Stimulated activated CD8-positive, alpha-beta memory T cell treated with anti-CD3 and anti-CD28 coated beads, Interleukin-12 subunit alpha, Interleukin-12 subunit beta, amount 100 ng/mL, for 4 hours (primary cell): ENCODE measurements at places on chromosomes 4 and X.

- no peak for DNase-seq
These were observed 5.6 kb upstream of the CT45A1 start for GRCh38 chrX:135707880-135708279.

DNA sequence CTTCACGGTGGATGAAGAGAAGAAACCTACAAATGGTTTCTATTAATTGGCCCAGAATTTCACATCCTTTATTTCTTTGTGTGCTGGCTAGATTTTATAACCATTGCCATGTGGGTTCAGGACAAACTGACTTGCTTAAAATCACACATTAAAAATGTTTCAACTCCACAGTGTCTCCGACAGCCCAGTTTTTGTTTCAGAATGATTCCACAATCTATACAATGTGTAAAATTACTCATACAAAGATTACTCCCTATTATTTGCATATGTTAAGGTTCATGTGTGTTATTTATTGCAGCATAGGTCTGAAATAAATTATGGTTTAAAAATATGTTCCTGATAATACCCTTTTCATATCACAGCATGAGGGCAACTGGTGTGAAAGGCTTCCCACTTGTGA is 20.6 kb downstream of the DCHS2 start:
- DNase-seq, result no peak

DNA sequence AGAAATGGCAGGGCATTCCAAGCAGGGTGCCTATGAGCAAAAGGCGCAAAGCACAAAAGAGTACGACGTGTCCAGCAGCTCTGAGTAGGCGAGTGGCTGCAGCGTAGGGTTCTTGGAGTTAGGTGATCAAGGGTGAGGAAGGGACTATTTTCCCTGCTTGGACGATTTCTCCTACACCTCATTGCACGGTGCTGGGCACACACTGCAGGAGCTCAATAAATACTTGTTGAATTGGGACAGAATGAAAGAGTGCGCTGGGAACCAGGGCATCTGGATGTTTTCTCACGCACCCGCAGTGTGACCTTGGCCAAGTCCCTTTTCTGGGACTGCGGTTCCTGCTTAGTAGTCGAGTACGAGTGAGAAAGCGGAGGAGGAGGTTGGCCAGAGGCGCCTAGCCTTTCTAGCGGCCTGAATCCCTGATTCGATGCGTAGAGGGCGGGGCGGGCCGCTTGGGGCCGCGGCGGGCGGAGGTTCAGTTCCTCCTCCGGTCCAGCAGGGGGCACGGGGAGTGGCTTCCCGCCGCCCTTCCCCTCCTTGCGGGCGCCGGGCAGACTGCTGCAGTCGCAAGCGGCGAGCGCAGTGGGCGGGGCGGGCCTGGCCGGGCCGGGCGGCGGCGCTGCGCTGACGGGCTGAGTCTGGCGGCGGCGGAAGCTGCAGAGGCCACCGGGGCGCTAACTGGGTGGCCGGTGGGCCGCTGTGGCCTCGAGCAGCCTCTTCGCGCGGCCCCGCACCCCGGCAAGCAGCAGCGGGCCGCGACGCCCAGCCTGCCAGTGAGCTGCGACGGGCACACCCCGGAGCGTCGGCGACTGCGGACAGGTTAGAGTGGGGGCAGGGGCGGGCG is at the start of gene FAM199X:
Gene FAM199X, plus strand, starts transcription at position 560 of the 841 bp plus-strand sequence. CDS start 333 bp downstream, outside the sequence.
- peak; percentile 67 for DNase-seq

DNA sequence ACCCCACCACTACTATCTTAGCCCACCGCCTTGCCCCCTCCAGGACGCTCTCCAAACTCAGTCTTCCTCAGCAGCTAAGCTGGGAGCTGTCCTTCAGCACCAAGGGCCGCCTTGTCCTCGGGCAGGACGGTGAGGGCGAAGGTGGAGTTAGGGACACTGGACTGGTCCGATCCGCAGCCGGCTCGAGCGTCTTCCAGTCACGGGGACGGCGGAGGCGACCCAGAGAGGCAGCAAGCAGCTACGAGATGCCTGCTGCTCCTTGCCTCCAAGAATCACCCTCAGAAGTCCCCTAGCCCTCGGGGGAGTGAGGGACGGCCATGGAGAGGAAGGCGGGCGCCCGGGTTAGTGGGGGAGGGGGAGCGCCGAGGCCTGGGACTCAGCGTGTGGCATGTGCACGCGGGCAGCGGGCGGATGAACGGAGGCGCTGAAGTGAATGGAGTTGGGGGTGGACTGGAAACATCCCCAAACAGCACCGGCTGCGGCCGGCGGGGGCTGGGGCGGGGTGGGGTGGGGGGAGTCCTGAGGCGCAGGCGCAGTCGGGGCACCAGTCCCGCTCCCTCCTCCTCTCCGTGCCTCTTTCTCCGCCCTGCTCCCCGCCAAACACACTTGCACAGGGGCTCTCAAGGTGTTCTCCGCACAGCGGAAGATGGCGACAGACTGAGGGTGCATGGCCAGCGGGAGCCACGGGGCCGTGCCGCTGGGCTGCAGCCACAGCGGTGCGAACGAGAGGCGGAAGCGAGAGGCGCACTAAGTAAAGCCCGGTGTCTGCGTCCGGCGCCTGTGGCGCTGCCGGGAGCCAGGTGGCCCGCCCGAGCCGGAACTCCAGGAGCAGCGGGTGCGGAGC is at the start of gene NALF2:
Gene NALF2, plus strand, starts transcription at position 545 of the 844 bp plus-strand sequence. CDS start 957 bp downstream, outside the sequence.
- DNase-seq, result no peak

- no peak for DNase-seq
These were observed 178.4 kb upstream of the GPRIN3 start for GRCh38 chr4:89486042-89486441.

DNA sequence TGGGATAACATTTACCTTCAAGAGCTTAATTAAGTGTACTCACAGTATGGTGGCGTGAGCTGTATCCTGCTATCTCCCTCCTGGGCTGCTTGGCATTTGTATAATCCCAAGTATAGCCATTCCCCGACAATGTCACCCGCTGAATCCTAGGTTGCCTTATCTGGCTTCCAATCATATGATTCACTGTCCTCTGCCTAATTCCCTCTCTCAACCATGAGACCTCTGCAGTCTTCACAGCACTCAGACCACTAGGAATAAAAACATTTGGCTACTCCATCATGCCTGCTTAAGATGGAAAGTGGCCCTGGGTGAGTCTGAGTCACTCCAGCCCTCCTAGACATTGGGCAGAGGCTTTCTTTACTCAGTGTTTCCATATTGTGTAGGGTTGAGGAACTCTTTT is 28.9 kb upstream of the WDFY3 start:
- no peak for DNase-seq

DNA sequence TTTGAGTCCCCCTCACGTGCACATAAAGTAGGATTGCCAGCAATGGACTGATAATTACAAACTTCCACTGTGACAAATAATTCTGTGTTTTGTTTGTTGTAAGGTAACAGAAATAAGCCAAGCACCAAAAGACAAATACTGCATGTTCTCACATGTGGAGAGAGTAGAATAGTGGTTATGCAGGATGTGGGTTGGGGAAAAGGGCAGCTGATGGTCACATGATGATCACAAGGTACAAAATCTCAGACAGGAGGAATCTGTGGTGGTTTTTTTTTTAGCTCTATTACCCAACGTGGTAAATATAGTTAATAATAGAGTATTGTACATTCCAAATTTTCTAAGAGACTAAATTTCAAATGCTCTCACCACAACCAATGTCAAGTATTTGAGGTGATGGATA is 182.3 kb downstream of the BANK1 start:
- DNase-seq, result no peak

GRCh38 chr4:8039290-8039689 is 99.6 kb upstream of the AFAP1 start:
- no peak for DNase-seq

GRCh38 chr4:3873408-3874027 is 107.3 kb downstream of the ADRA2C start:
- no peak for DNase-seq

GRCh38 chr4:55947912-55948725 is 626 bp upstream of the CEP135 start:
- DNase-seq, result no peak

- DNase-seq, result no peak
These were observed 68.8 kb upstream of the BCOR start for GRCh38 chrX:40166582-40166981.

GRCh38 chrX:130280901-130281300 is 12.2 kb upstream of the ZNF280C start:
- no peak for DNase-seq

DNA sequence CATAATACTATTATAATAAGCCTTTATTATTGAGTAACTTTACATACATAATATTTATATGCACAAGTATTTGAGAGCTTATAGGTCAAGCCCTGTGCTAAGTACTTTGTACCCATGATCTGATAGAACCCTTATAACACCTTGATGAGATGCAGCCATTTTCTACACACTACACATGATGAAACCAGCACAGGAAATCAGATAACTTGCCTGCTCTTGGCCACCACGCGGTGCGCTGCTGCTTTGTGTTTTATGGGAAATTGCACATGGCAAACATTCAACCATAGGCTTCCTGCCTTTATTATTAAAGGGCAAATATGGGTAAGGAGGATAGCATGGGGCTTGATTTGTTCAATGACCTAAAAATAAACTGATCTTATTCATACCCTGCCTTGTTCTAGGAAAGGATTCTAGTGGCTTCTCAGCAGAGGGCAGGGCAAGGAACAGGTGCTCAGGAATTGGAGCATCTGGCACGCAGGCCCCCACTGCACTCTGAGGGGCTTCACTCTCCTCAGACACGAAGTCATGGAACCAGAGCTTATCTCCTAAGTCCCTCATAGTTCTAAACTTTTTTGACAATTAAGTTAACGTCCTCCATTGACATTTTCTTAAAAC is 31.6 kb upstream of the NAP1L5 start:
- no peak for DNase-seq

DNA sequence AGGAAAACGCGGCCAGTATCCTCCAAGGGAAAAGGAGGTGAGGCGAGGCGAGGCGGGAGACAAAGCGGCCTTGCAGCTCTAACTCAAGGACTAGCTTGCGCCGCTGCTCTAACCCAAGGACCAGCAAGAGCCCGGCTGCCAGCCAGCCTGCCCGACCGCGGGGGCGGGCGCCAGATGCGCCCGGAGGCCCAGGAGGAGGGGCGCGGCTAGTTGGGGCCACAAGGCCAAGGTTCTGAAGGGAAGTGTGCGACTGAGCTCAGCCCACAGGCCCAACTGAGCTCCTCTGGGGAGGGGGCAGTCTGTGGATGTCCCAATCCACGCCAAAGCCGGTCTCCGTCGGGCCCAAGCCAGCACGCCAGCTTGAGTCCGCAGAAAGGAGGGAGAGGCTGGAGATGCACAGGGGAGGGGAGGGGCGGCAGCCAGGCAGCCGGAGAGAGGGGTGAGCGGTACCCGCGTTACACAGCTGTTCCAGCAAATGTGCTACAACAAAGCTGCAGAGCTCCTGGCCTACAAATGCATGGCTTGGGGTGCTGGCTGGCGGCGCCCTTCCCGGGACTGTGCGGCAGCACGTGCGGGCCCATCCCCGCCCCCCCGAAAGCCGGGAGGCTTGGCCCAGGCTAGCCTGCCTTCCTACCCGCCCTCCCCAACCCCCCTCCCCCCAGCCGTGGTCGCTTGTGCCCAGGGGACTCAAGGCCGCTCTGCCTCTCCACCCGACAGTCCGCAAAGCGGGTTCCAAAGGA is 637 bp downstream of the AMER1 start:
- DNase-seq, result no peak

- no peak for DNase-seq
These were observed 76.7 kb upstream of the PLAC1 start for GRCh38 chrX:134735015-134735414.

DNA sequence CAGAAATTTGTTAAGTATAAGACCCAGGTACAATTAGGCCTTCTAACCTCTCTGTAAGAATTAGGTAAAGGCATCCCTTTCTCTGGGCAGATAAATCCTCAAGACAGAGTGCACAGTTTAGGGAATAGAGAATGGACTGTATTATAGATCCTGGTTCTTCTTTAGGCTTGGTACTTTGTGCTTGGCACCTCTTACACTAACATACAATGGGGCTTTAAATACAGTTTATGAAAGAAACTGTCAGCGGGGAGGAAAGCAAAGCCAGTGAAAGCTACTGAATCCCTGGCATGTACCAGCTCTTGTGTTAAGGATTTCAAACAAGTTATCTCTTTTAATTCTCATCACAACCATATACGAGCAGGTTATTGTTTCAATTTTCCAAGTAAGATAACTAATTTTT is 1350.0 kb downstream of the ADGRL3 start:
- DNase-seq, result no peak

- no peak for DNase-seq
These were observed 97.0 kb upstream of the LNX1 start for GRCh38 chr4:53688186-53688790.
